Activated effector memory CD4-positive, alpha-beta T cell treated with Interleukin-2 at 50 U/mL for 16 hours (primary cell): ENCODE measurements at places on chromosomes 2 and 18.

GRCh38 chr2:25115902-25116301 lies 52.5 kb downstream of the POMC start:
- DNase-seq: no peak

GRCh38 chr2:182642328-182642727 lies 73.7 kb upstream of the DNAJC10 start:
- no peak for DNase-seq

DNA sequence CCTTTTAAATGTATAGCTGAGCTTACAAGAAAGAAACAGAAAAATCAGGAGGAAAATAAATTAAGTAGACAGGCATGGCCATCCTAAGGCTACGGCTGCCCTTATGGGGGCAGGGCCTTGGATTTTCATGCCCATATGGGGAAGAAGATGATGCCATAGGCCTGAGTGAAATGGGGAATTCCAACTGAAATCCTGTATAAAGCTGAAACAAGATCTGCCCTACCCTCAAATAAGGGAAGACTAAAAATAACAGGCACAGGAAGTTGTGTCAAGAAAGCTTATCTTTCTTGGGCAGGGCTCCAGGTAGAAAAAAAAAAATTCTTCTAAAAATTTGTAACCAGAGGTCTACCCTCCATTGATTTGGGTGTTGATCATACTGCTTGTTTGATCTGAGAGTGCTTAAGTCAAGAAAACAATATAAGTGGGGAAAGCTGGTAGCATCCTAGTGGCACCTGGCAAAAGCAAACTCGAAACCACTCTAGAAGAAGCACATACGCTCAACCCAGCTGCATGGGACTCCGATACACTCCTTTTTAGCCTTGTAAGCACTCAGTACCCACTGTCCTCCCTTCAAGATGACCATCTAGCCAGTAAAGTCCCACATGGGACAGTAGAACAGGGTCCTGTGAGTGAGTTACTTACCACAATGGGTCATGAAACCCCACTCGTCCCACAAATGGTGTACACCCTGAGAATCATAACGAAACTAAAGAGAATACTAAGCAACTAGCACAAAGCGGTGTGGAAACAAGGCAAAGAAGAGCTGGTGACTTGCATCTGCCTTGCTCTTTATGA lies 22.3 kb downstream of the DNAH7 start:
- no peak for DNase-seq

- DNase-seq: no peak
Observed at GRCh38 chr2:38791744-38792143, 13.7 kb downstream of the GEMIN6 start.

DNA sequence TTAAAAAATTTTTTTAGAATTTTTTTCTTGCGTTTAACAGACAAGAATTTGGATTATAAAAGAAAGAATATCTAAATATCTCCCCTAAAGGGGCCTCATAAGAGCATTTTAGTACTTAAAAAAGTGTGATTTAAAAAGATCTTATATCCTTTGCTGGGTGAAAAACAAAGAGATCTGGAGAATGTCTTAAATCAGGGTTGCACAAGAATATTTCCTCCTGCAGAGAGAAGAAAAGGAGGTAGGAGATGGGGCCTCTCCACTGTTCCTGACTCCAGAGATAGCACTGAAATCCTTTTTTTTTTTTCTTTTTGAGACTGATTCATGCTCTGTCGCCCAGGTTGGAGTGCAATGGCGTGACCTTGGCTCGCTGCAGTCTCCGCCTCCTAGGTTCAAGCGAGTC lies 68.5 kb upstream of the OSR1 start:
- no peak for DNase-seq

DNA sequence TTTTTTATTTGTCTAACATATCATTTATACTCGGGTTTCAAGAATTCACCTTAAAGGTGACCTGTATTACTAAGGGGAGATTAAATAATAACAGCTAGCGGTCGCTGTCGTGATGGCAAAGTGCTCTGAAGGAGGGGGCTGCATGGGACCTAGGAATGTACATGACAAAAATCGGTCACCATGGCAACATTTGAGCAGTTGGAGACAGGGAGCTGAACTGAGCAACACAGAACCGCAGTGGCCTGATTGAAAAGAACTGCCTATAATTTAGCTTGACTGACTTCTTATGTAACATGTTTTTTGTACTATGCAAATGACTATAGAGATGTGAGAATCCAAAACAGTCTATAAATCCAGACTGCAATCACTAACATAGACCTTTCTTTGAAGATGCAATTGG lies 34.3 kb upstream of the EPHA4 start:
- DNase-seq: no peak

GRCh38 chr2:25567406-25567805 lies 106.0 kb downstream of the DTNB start:
- DNase-seq: no peak

DNA sequence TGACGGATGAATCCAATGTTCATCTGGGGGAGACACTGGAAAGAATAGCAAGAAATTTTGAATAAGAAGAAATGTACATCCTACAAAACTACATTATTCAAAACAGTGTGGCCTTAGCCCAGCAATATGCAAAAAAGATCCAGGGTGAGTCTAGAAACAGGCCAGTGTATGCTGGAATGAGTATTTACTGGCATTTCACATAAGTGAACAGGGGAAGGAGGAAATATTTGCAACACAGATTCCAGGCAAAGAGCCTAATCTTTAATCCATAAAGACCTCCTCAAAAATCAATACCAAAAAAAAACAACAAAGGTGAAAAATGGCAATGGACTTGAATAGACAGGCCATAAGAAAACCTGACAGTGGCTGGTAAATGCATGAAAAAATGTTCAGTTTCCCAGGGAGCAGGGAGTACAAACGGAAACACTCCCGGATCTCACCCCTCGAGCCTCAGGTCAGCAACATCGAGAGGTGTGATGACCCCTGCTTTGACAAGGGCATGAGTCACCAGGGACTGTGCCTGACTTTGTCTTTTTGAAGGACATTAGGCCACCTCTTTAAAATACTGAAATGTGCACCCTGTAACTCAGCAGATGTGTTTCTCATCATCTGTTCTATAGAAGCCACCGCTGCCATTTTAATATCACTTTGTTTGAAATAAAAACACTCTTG lies 12.7 kb upstream of the GPC1 start:
- no peak for DNase-seq

GRCh38 chr2:11750917-11751316 lies 4.5 kb downstream of the LPIN1 start:
- DNase-seq: no peak

GRCh38 chr2:60544062-60544461 lies 9.4 kb downstream of the BCL11A start:
- no peak for DNase-seq

DNA sequence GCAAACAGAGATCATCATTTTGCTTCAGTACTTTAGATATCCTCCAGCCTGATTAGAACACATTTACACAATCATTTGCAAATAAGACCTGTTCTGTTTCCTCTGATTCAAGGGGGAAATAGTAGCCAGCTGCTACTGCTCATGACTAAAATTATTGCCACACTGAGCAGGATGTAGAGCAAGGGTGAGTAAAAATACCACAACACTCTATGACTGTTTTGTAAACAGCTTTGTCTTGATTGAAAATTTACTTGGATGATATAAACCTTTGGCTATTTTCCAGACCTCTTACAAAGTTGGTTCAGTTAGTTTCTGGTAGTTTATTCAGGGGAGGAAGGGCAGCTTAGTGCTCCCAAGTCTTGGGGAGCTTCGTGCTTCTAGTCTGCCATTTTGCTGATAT lies 286.4 kb upstream of the CNTNAP5 start:
- DNase-seq: no peak

GRCh38 chr2:190216829-190217228 lies 102.8 kb downstream of the HIBCH start:
- DNase-seq: no peak

DNA sequence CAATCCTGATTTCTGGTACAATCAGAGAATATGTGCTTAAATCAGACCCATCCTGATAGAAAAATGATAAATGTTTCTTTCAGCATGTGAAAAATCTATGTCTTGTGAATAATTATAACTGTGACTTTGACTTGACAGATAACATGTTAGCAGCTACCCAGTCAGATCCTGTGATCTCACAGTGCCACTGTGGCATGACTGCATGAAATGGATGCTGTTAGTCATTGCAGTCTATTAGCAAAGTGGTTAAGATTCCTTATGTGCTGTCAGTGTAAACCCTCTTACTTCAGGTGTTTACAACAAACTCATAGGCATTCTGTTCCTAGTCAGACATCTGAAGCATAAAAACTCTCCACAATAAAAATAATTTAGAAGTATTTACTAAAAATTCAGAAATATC lies 244.6 kb upstream of the RND3 start:
- DNase-seq: no peak

- no peak for DNase-seq
Observed at GRCh38 chr18:37442477-37442876, 123.1 kb downstream of the CELF4 start.

- no peak for DNase-seq
Observed at GRCh38 chr18:27109451-27109850, 75.7 kb downstream of the CHST9 start.

- DNase-seq: no peak
Observed at GRCh38 chr18:79423211-79424007, 27.7 kb downstream of the NFATC1 start.

DNA sequence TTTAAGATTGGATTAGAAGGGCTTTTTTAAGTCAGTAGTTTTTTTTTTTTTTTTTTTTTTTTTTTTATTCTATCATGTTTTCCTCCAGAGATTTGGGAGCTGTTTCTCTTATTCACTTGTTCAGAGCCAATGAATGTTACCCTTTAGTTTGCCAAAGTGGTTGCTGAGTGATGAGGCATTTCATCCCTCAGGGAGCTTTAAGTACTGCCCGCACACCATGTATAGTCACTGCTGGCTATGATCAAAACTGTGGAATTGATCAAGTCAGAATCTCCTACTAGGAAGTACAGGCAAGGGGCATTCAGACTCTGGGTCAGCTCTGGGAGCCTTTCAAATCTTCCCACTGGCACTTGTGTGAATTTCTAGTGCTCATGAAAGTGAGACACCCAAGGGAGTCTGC lies 201.6 kb downstream of the IKZF2 start:
- DNase-seq: no peak

DNA sequence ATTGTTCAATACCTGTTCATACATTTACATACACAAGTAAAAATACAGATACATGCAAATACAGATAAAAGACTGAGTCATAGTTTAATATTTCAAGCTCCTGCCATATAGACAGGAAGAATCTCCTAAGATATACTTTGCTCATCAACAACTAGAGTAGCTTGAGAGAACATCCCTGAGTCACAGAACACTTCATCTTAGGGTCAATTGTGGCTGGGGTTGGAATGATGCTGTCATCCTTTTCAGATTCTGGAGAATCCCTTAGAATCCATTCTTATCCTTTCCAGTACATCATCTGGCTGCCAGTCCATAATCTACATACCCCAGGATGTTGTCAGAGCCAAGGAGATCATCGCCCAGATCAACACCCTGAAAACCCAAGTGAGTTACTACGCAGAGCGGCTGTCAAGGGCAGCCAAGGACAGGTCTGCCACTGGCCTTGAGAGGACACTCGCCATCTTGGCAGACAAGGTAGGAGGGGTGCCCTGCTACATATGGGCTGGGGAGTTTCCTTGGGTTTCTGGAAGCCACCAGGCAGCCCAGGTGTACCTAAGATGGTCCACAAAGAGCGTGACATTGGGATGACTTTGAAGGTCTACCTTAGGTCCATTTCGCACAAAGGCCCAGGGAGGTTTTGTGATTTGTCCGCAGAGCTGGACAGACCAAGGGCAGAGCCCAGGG lies 55.7 kb downstream of the COA5 start:
- no peak for DNase-seq

- DNase-seq: no peak
Observed at GRCh38 chr2:221501210-221501882, 70.8 kb downstream of the EPHA4 start.

GRCh38 chr18:55465313-55465712 lies 122.7 kb downstream of the TCF4 start:
- DNase-seq: no peak

DNA sequence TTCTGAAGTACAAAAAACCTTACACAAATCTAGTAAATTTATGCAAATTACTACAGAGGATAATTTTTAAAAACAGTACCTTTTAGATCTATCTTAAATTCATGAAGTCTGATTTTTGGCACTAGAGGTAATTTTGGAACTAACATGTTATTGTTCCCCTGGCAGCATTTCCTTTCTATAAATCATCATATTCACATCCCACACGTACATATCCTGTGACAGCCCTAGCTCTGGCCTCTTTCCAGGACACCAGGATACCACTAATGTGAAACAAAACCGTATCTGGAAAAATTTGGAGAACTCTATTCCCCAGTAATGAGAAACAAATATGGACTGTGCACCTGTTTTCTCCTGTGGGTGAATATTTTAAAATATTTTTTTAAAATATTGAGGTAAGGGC lies 14.0 kb upstream of the BIRC6 start:
- DNase-seq: no peak

DNA sequence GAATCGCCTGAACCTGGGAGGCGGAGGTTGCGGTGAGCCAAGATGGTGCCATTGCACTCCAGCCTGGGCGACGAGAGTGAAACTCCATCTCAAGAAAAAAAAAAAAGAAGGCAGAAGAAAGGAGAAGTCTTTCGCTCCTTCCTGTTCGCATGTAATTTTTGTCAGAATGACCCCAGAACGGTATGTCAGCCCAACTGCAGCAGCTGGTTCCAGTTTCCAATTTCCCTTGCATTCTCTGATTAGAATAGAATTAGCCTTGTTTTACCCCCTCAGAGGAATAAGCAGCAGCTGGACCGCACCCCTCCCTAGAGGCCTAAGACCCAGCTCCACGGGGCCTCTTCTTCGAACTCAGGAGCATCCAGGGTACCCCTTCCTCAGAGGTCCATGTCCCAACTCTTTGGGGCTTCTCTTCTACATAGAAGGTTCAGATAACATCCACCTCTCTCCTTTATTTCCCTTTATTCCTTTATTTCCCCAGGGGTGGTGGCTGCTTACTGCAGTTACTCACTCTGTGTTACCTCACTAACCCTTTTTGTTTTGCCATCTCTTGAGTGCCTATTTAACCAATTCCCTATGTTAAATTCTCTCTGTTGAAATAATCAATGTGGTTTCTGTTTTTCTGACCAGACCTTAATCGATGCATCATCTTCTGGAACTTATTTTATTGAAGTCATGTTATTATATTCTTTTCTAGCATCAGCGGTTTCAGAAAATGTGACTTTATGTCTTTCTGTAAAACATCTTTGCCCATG lies 7.2 kb upstream of the PUM2 start:
- no peak for DNase-seq

- no peak for DNase-seq
Observed at GRCh38 chr2:203453858-203454451, 81.1 kb downstream of the RAPH1 start.

- DNase-seq: no peak
Observed at GRCh38 chr2:170815311-170815710, 1.4 kb upstream of the GAD1 start.

DNA sequence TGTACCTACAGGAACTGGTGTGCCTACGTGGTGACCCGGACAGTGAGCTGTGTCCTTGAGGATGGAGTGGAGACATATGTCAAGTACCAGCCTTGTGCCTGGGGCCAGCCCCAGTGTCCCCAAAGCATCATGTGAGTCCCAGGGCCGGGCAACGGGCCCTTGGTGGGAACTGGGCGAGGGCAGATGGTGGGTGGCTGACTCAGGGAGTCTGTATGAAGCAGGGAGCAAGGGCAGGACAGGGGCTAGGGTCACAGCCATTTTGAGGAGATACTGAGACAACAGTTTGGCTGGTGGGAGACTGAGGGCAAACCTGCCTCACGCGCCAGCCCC lies 1.7 kb downstream of the EMILIN1 start:
- DNase-seq: no peak

- no peak for DNase-seq
Observed at GRCh38 chr18:78364388-78364960, 615.1 kb upstream of the SALL3 start.

GRCh38 chr2:149364839-149365238 lies 34.5 kb downstream of the LYPD6 start:
- DNase-seq: no peak

GRCh38 chr2:33489835-33490431 lies 13.5 kb downstream of the RASGRP3 start:
- DNase-seq: no peak
